ENCODE measurements at places on chromosomes 3 and 15. TPM values are rescaled to one million over a fixed set of nuclear protein-coding genes. Genes with fewer than 3 reads are reported as not detected.

- no peak overlapping the region for H3K27ac ChIP-seq
- no peak for DNase-seq
- H3K4me1 ChIP-seq: no peaks in the 10 kb centered on the region
- no peaks in the 10 kb centered on the region for H3K27me3 ChIP-seq
- H3K36me3 ChIP-seq: no peaks in the 10 kb centered on the region
Measured at GRCh38 chr3:155326901-155327300, 33.4 kb upstream of the STRIT1 start.

GRCh38 chr3:106299300-106300098, 430.7 kb upstream of the CBLB start:
- H3K4me1 ChIP-seq: no peaks in the 10 kb centered on the region
- no peak overlapping the region for H3K27ac ChIP-seq
- no peaks in the 10 kb centered on the region for H3K27me3 ChIP-seq
- H3K36me3 ChIP-seq: no peaks in the 10 kb centered on the region
- no peak for DNase-seq

DNA sequence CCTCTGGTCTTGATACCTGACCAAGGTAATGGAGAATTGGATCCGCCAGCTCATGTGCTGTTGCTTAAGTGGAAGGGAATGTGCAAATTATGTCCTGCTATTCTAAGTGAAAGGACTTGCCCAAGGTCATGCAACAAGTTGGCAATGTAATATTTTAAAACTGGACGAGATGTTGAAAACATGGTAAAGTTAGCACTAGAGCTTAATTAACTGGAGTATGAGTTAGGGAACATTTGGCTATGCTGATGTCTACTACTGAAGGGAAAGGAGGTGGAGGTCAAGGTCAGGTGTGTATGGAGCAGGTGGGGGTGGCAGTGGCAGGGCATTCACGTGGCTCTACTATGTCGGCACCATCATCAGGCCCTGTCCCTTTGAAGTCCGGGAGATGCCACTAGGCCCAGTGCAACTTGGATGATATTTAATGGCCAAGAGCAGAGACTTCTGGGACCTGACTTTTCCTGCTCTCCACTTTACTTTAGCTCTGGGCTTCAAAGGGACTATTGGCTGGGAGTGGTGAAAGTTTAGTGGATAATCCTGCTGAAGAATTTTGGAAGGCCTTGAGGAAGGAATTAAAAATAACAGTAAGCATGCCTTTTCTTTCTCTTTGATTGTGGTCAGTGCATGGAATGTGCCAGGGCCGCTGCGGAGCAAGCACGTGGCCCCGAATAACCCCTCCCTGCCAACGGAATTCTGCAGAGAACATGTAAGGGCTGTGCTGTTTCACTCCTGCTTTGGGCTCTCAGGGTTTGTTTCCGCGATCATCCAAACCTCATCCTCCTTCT, 14.9 kb downstream of the SMAD3 start:
- no peaks in the 10 kb centered on the region for H3K36me3 ChIP-seq
- peak; percentile 83 for DNase-seq
- peak overlapping the region; percentile 65 for H3K27ac ChIP-seq

Gene STIMATE
- 18.9 TPM for total RNA-seq

Gene TEX55
- not detected for total RNA-seq

DNA sequence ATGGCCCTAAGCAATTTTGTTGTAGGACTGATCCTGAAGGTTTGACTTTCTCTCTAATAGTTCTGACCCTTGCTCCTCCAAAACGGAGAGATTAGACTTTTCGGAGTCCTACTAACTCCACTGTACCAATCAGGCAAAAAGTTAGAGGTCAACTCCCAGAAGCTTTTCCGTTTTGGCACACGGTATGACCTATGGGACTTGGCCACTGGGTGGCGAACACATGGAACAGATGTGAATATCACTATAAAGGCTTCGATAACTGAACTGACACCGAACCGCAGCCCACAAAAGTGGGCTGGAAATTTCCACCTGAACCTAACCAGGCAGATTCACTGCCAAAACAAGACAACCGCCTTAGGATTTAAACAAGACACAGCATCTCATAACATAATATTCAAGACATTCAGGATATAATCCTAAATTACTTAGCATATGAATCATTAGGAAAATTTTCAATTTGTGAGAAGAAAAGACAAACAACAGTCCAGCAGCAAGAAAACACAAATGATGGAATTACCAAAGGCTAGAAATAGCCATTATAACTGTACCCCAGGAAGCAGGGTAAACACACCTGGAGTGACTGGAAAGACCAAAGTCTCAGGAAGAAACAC, 12.2 kb upstream of the TM2D3 start:
- H3K36me3 ChIP-seq: peaks cover 8% of the 10 kb centered on the region
- no peak for DNase-seq
- no peaks in the 10 kb centered on the region for H3K27me3 ChIP-seq
- H3K4me1 ChIP-seq: no peaks in the 10 kb centered on the region
- no peak overlapping the region for H3K27ac ChIP-seq
- H3K4me3 ChIP-seq: no peak overlapping the region
